ENCODE measurements at places on chromosomes 16 and 17.
A peak's percentile ranks its signal among the peaks of the same experiment; 100 is the strongest.

- DNase-seq: no peak
Observed at GRCh38 chr17:17391668-17392370, 85.0 kb upstream of the MED9 start.

DNA sequence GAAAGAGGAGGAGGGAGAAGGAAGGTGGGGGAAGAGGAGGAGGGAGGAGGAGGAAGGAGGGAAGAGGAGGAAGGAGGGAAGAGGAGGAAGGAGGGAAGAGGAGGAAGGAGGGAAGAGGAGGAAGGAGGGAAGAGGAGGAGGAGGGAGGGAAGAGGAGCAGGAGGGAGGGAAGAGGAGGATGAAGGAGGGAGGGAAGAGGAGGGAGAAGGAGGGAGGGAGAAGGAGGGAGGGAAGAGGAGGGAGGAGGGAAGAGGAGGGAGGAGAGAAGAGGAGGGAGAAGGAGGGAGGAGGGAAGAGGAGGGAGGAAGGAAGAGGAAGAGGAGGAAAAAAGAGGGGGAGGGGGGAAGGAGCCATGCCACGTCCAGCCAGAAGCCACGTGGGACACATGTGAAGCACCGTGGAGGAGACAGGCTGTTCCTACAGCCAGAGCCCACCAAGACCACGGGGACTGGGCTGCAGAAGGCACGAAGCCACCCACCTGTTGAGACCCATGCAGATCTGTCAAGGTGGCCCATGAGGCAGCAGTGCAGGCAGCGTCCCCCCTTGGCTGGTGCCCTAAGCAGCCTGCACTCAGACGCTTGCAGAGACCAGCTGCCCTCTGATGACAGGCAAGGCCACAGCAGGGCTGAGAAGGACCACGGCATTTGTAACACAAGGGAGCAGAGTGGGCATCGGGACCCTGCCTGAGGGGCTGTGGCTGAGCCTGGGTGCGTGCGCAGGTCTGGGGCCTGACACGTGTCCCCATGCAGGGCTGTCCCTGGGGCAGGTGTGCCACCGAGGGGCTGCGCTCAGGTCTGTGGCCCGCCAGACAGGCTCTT, 10.3 kb downstream of the NDUFAF8 start:
- no peak for DNase-seq

- no peak for DNase-seq
Observed at GRCh38 chr16:68079376-68079625, 5.9 kb upstream of the NFATC3 start.

GRCh38 chr17:10616502-10617119, 40.5 kb downstream of the MYH3 start:
- peak; percentile 10 for DNase-seq

DNA sequence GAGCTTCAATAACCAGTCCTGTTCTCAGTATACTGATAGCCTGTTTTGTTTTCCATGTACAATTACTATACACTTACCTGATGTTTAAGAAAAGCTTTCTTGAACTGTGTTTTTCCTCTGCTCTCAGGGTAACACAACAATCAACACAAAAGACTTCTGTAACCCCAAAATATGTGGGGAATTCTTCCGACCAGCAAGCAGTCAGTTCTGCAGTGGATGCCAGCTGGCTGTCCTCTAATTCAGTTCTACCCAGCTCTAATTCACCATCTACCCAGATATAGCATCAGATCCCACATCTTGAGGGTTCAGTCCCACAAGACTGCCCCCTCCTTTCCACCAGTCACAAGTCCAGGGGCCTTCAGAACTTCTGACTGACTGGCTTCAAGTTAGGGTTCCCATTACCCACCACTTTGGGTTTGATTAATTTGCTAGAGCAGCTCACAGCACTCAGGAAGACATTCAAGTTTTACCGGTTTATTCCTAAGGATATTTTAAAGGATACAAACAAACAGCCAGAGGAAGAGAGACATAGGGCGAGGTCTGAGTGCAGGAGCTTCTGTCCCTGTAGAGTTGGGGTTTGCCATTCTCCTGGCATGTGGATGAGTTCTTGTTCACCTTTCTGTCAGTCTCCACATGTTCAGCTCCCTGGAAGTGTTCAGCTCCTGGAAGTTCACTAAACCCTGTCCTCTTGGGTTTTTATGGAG, 178.2 kb downstream of the CHD9 start:
- no peak for DNase-seq

DNA sequence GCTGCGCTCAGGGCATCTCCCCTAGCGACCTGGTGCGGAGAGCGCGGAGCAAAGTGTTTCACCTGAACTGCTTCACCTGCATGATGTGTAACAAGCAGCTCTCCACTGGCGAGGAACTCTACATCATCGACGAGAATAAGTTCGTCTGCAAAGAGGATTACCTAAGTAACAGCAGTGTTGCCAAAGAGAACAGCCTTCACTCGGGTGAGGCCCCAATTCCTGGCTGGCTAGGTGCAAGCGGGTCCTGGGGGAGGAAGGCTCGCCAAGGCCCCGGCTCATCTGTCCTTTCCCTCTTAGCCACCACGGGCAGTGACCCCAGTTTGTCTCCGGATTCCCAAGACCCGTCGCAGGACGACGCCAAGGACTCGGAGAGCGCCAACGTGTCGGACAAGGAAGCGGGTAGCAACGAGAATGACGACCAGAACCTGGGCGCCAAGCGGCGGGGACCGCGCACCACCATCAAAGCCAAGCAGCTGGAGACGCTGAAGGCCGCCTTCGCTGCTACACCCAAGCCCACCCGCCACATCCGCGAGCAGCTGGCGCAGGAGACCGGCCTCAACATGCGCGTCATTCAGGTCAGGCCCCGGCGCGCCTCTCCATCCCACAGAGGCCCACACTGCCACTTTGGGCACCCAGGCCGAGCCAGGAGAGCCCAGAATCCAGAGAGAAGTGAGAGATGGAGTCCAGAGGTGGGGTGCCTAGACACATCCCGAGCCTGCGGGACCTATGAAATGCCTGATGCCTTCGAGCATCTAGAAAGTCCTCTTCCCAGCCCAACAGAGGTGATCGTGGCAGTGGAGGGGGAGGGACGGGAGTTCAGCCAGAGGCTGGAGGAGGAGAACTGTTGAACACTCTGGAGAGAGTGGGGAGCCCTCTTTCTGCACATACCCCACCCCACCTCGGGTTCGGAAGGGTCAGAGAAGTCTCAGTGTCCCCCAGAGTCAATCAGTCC, 3.3 kb downstream of the LHX1 start:
- DNase-seq: no peak
